Activated CD8-positive, alpha-beta T cell treated with anti-CD3 and anti-CD28 coated beads for 36 hours (primary cell): ENCODE measurements at places on chromosomes 6 and 20. TPM values are rescaled to one million over a fixed set of nuclear protein-coding genes. Genes with fewer than 3 reads are reported as not detected.

ALDH8A1 gene
- total RNA-seq = 1.2 TPM

PHF10 gene
- total RNA-seq = 79.1 TPM

CPXM1 gene
- total RNA-seq = 2.0 TPM

C6orf52 gene
- 2.6 TPM for total RNA-seq

SEMG2 gene
- not detected for total RNA-seq

FHL5 gene
- not detected for total RNA-seq

CENPW gene
- total RNA-seq = 66.5 TPM

TGM3 gene
- not detected for total RNA-seq

SAMD5 gene
- total RNA-seq = not detected

DUSP15 gene
- total RNA-seq = not detected

CAP2 gene
- total RNA-seq = not detected

GRCh38 chr6:76779068-76779467, 684.2 kb downstream of the HTR1B start:
- no peaks in the 10 kb centered on the region for H3K4me1 ChIP-seq
- no peak for DNase-seq
- H3K36me3 ChIP-seq = no peaks in the 10 kb centered on the region
- H3K27me3 ChIP-seq = no peaks in the 10 kb centered on the region
- H3K27ac ChIP-seq = no peak overlapping the region

GRCh38 chr6:121491576-121491975, 56.1 kb downstream of the GJA1 start:
- H3K36me3 ChIP-seq = no peaks in the 10 kb centered on the region
- no peak overlapping the region for H3K27ac ChIP-seq
- no peaks in the 10 kb centered on the region for H3K4me1 ChIP-seq
- no peak for DNase-seq
- H3K27me3 ChIP-seq = no peaks in the 10 kb centered on the region

- peaks cover 20% of the 10 kb centered on the region for H3K27me3 ChIP-seq
- no peaks in the 10 kb centered on the region for H3K4me1 ChIP-seq
- H3K4me3 ChIP-seq = no peak overlapping the region
- no peak for DNase-seq
- H3K27ac ChIP-seq = no peak overlapping the region
These were observed 86.6 kb upstream of the TOX2 start for GRCh38 chr20:43827940-43828562.

DNA sequence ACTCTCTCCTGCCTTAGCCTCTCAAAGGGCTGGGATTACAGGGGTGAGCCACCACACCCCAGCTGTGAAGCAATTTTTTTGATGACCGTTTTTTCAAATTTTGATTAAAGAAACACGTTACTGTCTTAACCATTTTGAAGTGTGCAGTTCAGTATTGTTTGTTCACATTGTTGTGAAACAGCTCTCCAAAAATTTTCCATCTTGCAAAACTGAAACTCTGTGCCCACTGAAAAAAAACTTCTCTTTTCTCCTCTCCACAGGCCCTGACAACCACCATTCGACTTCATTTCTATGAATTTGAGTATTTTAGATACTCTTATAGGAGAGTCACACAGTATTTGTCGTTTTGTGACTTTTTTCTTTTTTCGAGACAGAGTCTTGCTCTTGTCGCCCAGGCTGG, 53.9 kb downstream of the ECT2L start:
- no peak for DNase-seq
- H3K27ac ChIP-seq = no peak overlapping the region
- peaks cover 2% of the 10 kb centered on the region for H3K27me3 ChIP-seq
- no peaks in the 10 kb centered on the region for H3K36me3 ChIP-seq
- H3K4me3 ChIP-seq = no peak overlapping the region
- no peaks in the 10 kb centered on the region for H3K4me1 ChIP-seq

DNA sequence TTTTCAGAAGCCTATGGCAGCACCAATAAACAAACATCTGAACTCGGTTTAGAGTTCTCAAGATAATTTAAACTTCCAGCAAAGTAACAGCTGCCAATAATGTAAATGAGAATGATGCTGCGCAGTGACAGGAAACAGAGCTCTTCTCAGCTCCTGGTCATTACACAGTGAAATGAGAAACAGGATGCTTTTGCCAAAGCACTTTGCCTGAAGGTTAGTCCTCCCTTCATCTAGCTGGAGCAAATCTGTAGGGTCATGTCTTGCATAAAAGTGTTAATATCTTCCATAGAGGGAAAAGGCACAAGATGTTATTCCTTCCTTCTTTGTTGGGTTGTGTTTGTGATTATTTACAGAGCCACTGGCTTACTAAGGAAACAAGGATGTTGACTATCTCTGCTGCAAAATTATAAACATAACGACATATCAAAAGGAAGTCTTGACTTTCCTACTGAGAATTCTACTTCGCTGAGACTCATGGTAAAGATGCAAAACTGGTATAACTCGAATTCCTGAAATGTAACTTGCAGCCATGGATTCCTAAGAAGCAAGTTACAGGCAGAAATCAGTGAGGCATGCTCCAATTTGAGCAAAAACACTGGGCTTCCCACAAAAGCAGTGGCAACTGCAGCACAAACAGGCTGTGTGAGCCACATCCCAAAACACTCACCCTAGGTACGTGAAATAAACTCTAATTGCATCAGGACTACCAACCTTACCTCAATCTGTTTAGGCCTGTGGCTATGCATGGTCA, 102.5 kb upstream of the BEND6 start:
- peaks cover 42% of the 10 kb centered on the region for H3K27me3 ChIP-seq
- no peaks in the 10 kb centered on the region for H3K36me3 ChIP-seq
- no peak overlapping the region for H3K27ac ChIP-seq

- no peak overlapping the region for H3K4me3 ChIP-seq
- no peaks in the 10 kb centered on the region for H3K4me1 ChIP-seq
- H3K27ac ChIP-seq = no peak overlapping the region
These were observed 117.5 kb upstream of the PCSK2 start for GRCh38 chr20:17109307-17109706.

- DNase-seq = no peak
- no peak overlapping the region for H3K4me3 ChIP-seq
- no peaks in the 10 kb centered on the region for H3K27me3 ChIP-seq
- peaks cover 22% of the 10 kb centered on the region for H3K4me1 ChIP-seq
These were observed 426.3 kb upstream of the NOX3 start for GRCh38 chr6:155881826-155882526.

GRCh38 chr20:3612795-3613572, 50.2 kb downstream of the GFRA4 start:
- no peak for DNase-seq
- peaks cover 2% of the 10 kb centered on the region for H3K36me3 ChIP-seq
- H3K4me1 ChIP-seq = no peaks in the 10 kb centered on the region
- H3K4me3 ChIP-seq = no peak overlapping the region

DNA sequence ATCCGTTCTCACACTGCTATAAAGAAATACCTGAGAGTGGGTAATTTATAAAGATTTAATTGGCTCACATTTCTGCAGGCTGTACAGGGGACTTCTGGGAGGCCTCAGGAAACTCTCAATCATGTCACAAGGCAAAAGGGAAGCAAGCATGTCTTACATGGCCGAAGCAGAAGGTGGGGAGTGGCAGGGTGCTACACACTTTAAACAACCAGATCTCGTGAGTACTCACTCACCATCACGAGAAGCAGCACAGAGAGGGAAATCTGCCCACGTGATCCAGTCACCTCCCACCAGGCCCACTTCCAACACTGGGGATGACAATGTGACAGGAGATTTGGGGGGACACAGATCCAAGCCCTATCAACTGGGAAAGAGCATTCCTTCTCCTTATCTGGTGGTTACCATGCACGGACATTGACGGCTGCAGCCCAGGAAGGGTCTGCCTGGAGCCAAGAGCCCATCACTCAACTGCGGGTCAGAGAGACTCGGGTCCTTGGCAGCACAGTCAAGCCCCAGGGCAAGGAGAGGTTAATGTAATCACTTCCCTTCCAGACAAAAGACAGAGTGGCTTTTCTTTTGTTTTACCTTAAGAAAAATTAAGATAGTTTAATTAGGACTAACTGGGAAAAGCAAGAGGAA, 112.3 kb upstream of the CST7 start:
- DNase-seq = no peak
- H3K4me1 ChIP-seq = no peaks in the 10 kb centered on the region
- no peaks in the 10 kb centered on the region for H3K27me3 ChIP-seq
- no peak overlapping the region for H3K4me3 ChIP-seq
- H3K27ac ChIP-seq = no peak overlapping the region
- no peaks in the 10 kb centered on the region for H3K36me3 ChIP-seq

DNA sequence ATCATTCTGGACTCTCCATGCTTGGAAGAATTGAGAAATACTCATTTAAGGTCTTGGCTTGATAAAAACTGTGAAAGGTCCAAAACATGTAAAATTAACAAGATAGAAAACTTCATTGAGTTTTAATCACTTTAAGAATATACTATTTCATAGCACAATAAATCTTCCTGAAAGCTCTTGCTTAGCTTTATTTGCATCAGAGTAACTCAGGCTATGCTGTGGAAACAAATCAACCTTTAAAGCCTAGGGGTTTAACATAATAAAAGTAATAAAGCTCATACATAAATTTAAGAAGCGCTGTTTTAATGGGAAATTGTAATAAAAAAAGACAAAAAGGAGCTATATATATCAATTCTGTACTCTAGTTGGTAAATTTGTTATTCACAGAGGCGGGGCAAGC, 77.2 kb upstream of the PTCHD4 start:
- H3K4me3 ChIP-seq = no peak overlapping the region
- H3K36me3 ChIP-seq = no peaks in the 10 kb centered on the region
- no peak overlapping the region for H3K27ac ChIP-seq
- no peak for DNase-seq

DNA sequence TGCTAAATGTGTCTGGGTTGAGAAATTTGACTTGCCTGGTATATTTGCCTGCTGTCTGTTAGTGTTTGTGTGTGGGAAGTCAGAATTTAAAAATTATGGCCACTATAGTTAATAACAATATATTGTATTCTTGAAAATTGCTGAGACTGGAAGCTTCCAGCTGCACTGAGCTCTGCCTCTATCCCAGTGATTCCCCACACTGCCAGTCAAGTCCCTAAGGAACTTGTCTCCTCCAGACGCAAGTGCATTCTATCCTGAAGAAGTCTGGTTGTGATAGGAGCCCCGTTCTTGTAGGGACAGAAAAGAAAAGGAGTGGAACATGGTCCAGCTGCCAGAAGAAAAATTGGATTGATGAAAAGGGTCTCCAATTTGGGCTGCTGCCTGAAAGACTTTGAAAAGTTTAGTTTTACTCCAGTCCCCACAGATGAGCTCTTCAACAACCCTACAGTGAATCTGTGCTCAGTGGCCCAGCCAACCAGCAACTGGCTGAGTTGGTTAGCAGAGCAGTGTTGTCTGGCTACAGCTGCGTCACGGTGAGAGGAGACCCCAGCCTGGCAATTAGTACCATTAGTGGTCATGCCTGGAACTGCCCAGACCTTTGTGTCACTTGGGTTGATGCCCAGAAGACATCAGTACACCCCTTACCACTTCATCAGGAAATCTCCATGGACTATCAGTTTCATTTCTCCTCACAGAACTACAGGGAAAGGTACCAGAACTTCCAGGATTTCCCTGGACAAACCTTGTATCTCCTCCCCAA, 183.1 kb upstream of the MCHR2 start:
- peaks cover 5% of the 10 kb centered on the region for H3K27me3 ChIP-seq
- no peak overlapping the region for H3K27ac ChIP-seq
- H3K4me1 ChIP-seq = no peaks in the 10 kb centered on the region
- H3K4me3 ChIP-seq = no peak overlapping the region
- DNase-seq = no peak

DNA sequence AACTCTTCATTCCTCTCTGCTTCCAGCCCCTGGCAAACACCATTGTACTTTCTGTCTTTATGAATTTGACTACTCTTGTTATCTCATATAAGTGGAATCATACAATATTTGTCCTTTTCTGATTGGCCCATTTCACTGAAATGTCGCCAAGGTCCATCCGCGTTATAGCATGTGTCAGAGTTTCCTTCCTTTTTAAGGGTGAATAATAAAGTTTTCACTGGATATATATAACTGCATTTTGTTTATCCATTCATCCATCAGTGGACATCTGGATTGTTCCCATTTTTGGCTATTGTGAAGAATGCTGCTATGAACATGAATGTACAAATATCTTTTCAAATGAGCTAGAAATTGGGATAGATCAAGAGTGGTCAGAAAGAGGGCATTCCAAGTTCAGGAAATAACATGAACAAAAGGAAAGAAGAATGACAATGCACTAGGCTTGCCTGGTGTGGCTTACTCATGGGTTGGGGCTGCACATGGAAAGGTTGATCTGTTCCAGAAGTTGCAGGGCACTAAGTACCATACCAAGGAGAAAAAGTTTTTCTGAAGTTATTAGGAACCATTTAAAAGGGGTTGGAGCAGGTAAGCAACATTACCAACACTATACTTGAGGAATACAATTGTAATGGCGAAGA, 10.0 kb upstream of the L3MBTL3 start:
- no peaks in the 10 kb centered on the region for H3K4me1 ChIP-seq
- no peak overlapping the region for H3K27ac ChIP-seq
- no peaks in the 10 kb centered on the region for H3K36me3 ChIP-seq
- DNase-seq = no peak
- H3K27me3 ChIP-seq = no peaks in the 10 kb centered on the region
- no peak overlapping the region for H3K4me3 ChIP-seq

- H3K4me1 ChIP-seq = peaks cover 40% of the 10 kb centered on the region
- no peaks in the 10 kb centered on the region for H3K36me3 ChIP-seq
- no peak for DNase-seq
- H3K27ac ChIP-seq = no peak overlapping the region
These were observed 6.2 kb downstream of the NR2E1 start for GRCh38 chr6:108171918-108172516.

DNA sequence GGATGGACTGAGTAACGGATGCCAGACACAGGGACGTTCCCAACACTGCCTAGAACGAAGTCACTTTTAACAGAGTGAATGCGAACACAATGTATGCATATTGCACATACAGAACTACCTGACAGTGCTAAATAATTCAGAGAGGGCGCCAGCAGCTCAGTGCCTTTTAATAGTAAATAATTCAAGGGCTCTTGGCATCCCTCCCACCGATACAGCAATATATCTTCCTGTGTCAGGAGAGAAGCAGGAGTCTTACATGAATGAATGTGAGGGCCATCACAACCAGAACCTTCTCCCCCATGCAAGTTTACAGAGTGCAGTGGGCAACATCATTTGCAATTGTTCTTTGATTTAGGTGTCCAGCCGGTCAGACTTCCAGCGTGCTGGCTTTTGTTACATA, 88.4 kb upstream of the KCNG1 start:
- H3K36me3 ChIP-seq = no peaks in the 10 kb centered on the region
- DNase-seq = no peak
- peaks cover 23% of the 10 kb centered on the region for H3K27me3 ChIP-seq
- no peak overlapping the region for H3K4me3 ChIP-seq
- no peaks in the 10 kb centered on the region for H3K4me1 ChIP-seq
- H3K27ac ChIP-seq = no peak overlapping the region

- peak; percentile 79 for DNase-seq
- H3K36me3 ChIP-seq = no peaks in the 10 kb centered on the region
- no peaks in the 10 kb centered on the region for H3K27me3 ChIP-seq
- peak overlapping the region; percentile 33 for H3K27ac ChIP-seq
These were observed 89.1 kb upstream of the CLDN20 start for GRCh38 chr6:155174576-155175211.

DNA sequence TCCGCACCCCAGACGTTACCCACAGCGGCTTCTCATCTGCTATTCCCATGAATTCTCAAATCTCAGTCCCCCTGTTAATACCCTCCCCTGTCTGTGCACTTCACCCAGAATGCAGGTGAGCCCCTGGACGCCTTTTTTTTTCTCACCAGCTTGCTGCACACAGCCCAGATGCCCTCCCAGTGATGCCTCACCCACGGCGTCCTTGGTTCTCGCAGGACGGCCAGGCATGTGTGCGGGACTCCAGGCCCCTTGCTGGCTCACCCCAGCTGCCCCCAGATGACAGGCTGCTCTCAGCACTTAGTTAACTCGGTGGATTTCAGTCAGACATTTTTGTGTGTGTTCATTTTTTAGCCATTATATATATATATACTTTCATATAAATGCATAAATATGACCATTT, 25.4 kb upstream of the PI16 start:
- H3K4me3 ChIP-seq = no peak overlapping the region
- DNase-seq = no peak
- H3K4me1 ChIP-seq = peaks cover 13% of the 10 kb centered on the region
- H3K27me3 ChIP-seq = no peaks in the 10 kb centered on the region
